ENCODE measurements at places on chromosomes 1 and 21.

GRCh38 chr1:40810927-40811326 is 27.3 kb downstream of the KCNQ4 start:
- no peak for DNase-seq

GRCh38 chr1:63960326-63960725 is 186.5 kb downstream of the ROR1 start:
- DNase-seq, result no peak

DNA sequence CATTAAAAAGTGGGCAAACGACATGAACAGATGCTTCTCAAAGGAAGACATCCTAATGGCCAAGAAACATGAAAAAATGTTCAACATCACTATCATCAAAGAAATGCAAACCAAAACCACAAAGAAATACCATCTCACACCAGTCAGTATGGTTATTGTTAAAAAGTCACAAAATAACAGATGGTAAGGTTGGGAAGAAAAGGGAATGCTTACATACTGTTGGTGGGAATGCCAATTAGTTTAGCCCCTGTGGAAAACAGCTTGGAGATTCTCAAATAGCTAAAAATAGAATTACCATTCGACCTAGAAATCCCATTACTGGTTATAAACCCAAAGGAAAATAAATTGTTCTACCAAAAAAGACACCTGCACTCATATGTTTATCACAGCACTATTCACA is 369.4 kb downstream of the KCNH1 start:
- DNase-seq, result no peak

GRCh38 chr1:54571326-54571725 is 23.3 kb downstream of the ACOT11 start:
- no peak for DNase-seq

DNA sequence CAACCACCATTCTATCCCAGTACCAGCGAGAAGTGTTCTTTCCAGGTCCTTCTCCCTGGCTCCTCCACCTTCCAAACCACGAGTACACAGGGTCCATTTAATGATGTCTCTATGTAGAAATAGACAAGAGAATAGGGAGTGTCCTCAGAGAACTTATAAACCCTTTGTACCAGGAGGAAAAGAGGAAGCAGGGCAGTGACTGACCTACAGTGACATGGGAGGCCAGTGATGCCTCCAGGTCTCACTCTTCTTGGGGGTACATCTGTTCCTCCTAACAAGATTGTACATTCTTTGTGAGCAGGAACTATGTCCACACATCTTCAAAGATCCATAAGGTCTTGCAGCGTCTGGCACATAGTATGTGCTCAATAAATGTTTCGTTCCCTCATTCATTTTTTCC is 18.7 kb upstream of the FMOD start:
- no peak for DNase-seq

Measured in stimulated activated CD8-positive, alpha-beta memory T cell treated with anti-CD3 and anti-CD28 coated beads, Interleukin-15, amount 100 ng/mL, for 48 hours (primary cell).